ENCODE measurements at places on chromosomes 12 and 14.

DNA sequence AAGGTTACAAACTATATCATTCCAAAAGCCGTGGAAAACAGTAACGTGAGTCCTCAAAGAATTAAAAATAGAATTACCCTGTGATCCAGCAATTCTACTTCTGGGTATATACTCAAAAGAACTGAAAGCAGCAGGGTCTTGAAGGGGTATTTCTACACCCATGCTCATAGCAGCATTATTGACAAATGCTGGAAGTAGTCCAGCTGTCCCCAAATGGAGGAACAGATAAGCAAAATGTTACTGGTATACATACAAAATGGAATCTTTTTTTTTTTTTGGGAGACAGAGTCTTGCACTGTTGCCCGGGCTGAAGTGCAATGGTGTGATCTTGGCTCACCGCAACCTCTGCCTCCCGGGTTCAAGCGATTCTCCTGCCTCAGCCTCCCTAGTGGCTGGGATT lies 32.9 kb downstream of the ADIPOR2 start:
- DNase-seq = no peak

DNA sequence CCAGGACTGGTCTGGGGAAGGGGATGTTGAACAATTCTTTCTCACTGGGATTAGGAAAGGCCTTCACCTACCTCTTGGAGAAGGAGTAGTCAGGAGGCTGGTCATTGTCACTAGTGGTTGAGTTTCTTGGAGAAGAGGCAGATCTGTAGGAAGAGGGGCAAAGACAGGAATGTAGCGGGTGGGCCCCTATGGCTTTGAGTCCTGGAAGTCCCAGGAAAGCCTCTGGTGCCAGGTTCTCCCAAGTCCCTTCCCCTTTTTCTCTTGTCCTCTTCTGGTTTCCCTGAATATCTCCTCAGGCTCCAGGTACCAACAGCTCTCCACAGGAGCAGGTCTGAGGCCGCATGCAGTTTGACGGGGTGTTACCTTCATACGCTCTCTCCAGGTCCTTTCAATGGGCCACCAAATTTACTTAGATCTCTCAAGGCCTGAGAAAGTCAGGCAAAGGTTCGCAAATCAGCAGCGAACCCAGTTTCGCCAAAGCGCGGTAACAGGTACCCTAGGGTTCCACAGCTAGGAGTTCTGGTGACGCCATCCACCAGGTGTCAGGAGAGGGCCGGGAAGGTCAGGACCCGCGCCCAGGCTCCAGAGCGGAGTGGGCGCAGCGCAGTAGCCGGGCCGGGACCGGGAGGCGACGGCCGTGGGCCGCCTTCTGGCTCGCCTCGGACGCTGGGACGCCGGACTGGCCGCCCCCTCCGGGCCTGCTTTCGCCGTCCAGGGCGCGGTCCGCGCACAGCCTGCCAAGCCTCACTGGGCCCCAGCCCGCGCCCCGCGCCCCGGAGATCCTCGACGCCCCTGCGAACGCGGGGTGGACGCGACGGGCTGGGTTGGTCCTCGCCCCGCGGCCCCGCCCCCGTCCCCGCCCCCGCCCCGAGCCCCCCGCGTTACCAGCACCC lies 795 bp downstream of the SMAGP start:
- no peak for DNase-seq

- DNase-seq = no peak
Measured at GRCh38 chr12:26133521-26133920, 8.7 kb upstream of the BHLHE41 start.

- no peak for DNase-seq
Measured at GRCh38 chr14:32940711-32941667, 2.3 kb downstream of the NPAS3 start.
